ENCODE measurements at places on chromosomes 1 and 21.

DNA sequence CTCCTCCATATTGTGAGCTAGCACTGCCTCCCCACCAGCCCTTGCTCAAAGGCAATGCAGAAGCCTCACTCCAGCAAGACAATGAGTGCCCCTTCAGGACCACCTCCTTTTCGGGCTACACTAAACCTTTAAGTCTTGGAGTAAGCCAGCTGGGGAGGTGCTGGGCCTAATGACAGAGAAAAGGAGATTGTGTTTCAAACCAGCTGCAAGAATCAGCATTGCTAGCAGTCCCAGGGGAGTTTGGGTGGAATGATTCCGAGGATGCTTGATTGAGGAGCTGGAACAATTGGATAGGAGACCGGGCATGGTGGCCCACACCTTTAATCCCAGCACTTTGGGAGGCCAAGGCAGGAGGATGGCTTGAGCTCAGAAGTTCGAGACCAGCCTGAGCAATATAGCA is 54.1 kb upstream of the GPR37L1 start:
- no peak overlapping the region for H3K4me3 ChIP-seq
- no peak for DNase-seq
- no peaks in the 10 kb centered on the region for H3K36me3 ChIP-seq
- no peak overlapping the region for H3K27ac ChIP-seq

DNA sequence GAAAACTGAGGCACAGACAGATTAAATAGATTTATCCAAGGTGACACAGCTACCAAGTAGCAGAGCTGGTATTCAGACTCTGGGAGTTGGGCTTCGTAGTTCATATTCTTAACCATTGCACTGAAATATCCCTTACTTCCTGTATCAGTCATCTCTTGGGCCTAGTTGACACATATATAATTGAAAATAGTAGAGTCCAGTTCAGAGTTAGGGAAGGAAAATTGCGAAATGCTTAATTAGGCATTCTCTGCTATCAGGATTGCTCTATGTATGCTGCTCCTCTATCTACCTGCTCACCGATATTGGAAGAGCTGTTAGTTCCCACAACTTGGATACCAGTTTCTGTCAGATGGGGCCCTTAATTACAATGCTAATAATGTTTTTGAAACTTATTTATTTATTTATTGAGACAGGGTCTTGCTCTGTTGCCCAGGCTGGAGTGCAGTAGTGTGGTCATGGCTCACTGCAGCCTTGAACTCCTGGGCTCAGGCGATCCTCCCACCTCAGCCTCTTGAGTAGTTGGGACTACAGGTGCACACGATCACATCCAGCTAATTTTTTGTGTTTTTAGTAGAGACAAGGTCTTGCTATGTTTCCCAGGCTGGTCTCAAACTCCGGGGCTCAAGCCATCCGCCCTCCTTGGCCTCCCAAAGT is 8.2 kb downstream of the RCOR3 start:
- peaks cover 3% of the 10 kb centered on the region for H3K4me1 ChIP-seq
- DNase-seq, result no peak
- no peak overlapping the region for H3K27ac ChIP-seq
- no peaks in the 10 kb centered on the region for H3K36me3 ChIP-seq
- H3K27me3 ChIP-seq, result no peaks in the 10 kb centered on the region

GRCh38 chr21:39616211-39616772 is 3.6 kb downstream of the B3GALT5 start:
- H3K36me3 ChIP-seq, result no peaks in the 10 kb centered on the region
- H3K4me1 ChIP-seq, result peaks cover 10% of the 10 kb centered on the region
- no peak overlapping the region for H3K4me3 ChIP-seq
- no peak overlapping the region for H3K27ac ChIP-seq

- H3K27ac ChIP-seq, result peak overlapping the region; percentile 47
- no peaks in the 10 kb centered on the region for H3K4me1 ChIP-seq
- no peaks in the 10 kb centered on the region for H3K36me3 ChIP-seq
- H3K4me3 ChIP-seq, result no peak overlapping the region
- H3K27me3 ChIP-seq, result no peaks in the 10 kb centered on the region
Measured at GRCh38 chr21:27719226-27719625, 752.3 kb upstream of the ADAMTS5 start.

DNA sequence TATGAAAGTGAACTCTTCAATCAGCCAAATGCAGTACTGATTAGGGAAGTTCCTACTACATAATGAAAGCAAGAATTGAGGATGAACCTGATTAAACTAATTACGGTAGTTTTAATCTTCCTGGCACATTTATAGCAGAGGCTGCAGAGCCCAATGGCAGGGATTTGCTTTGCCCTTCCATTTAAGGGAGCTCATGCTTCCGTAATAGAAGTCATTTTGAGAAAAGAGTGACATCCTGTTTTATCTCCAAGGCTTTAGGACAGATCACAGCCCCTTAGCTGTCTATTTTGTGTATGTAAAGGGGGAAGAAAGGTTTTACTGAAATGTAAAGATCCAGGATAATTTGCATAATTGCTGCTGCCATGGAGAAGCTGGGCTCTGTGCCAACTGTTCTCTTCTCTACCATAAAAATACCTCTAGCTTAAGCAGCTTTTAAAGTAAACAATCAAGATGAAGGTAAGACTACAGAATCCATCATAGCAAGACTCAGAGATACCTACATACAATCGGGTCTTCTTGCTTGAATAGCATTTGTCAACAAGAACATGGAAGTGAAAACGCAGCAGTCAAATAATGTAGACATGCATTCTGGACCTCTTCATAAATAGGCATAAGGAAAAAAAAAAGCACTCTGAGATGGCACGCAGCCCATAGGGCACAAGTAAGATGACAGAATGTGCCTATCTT is 62.5 kb downstream of the ASH1L start:
- peaks cover 23% of the 10 kb centered on the region for H3K4me1 ChIP-seq
- H3K4me3 ChIP-seq, result peak overlapping the region; percentile 79
- H3K27ac ChIP-seq, result peak overlapping the region; percentile 82
- H3K36me3 ChIP-seq, result no peaks in the 10 kb centered on the region
- DNase-seq, result peak; percentile 40

Measured in naive B cell (primary cell).